ENCODE measurements at places on chromosomes 2 and 18.

GRCh38 chr2:83063511-83063910, 1395.6 kb downstream of the SUCLG1 start:
- no peak for DNase-seq

GRCh38 chr2:237704501-237705434, 77.4 kb downstream of the LRRFIP1 start:
- no peak for DNase-seq

DNA sequence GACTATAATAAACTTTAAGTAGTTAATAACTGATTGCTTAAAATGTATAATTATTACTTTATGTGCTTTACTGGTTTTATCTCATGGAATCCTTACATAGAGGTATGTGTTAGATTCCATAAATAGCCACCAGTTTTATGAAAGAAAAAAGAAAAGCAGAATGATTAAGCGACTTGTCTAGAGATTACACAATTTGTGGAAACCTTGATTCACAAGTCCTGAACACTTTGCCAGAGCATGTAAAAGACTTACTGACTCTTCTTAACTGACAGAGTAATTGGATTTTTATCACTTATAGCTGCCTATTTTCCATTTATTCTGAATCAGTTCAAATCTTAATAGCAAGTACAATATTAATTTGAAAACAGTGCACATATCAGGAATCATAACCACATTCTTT, 448.7 kb upstream of the NETO1 start:
- no peak for DNase-seq

- peak; percentile 70 for DNase-seq
Observed at GRCh38 chr2:218186355-218186766, 19.6 kb upstream of the CXCR1 start.

- no peak for DNase-seq
Observed at GRCh38 chr2:233563663-233564430, 2.7 kb downstream of the USP40 start.

- DNase-seq: no peak
Observed at GRCh38 chr2:220120041-220120440, 492.6 kb downstream of the SLC4A3 start.

GRCh38 chr2:62577994-62578781, 72.2 kb upstream of the TMEM17 start:
- DNase-seq: no peak

GRCh38 chr2:16077601-16078000, 137.3 kb downstream of the MYCN start:
- no peak for DNase-seq

GRCh38 chr2:209380293-209380692, 43.6 kb upstream of the MAP2 start:
- no peak for DNase-seq

DNA sequence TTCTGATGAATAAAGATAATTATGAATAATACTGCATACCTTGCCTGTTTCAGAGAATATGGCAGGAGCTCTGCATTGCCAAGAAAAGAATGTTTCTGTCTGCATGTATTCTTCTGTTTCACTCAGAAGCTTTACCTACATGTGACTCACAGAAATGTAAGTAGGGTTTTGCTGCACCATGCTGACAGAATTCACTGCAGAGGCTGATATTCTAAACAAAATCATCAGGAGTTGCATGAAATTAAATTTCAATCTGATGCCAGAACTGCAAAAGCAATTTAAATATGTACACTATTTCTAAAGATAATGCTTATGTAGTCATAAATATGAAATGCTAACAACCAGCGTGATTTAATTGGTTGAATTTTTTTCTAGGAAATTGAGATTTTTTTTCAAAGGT, 332.8 kb upstream of the FSHR start:
- DNase-seq: no peak

DNA sequence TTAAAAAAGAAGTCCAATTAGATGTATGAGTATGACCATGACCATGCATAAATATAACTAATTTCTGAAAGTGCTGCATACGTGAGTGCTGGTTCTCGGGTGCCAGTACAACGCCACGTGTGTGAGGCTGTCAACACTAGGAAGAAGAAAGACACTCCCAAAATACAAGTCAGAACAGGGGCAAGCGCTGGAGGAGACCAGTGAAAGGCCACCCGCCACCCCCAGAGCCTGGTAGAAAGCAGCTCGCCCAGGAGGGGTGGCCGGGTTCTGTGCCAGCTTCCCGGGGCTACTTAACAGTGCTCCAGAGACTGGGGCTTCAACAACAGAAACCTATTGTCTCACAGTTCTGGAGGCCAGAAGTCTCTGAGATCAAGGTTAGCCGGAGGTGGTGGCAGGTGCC, 147.6 kb downstream of the RTP5 start:
- no peak for DNase-seq

DNA sequence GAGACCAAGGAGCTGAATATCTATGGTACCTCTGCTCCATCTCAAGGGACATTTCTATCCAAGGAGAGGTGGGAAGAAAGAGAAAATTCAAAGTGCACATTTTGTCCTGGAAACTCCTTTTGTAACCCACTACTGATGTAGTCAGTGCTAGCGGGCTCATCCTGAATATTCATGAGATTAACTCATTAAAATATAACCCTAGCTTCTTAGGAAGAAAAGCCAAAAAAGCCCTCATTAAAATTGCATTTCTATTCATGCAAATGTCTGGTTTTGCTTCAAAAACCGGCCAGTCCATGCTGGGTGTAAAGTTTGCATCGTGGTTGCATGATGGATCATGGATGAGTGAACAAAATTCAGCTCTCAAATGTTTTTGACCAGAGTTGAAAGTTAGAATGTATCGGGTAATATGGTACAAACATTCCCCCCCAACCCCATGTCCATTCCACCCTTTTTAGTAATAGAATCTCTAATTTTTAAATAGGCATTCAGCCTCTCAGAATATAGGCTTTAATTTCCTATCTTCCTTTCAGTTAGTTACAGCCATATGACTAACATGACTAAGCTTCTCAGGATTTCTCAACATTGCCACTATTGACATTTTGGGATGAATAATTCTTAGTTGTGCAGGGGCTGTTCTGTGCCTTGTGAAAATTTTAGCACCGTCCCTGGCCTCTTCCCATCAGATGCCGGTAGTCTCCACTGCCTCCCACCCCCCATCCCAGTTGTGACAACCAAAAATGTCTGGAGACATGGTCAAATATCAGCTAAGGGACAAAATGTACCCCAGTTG, 104.2 kb upstream of the RND3 start:
- DNase-seq: no peak

DNA sequence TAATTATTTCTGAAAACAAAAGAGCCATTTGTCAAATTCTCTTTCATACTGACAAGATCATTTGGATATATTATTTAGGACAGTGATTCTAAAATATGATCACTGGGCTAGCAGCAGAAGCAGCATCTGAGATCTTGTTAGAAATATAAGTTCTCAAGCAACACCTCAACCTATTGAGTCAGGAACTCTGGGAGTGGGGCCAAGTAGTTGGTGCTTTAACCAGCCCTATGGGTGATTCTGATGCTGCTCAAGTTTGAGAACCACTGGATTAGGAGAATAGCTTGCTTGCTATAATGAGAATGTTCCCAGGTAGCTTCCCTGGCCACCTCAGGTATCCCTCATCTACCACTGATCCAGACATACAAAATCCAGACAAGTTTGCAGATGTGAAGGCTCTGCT, 466.9 kb upstream of the CELF4 start:
- no peak for DNase-seq

DNA sequence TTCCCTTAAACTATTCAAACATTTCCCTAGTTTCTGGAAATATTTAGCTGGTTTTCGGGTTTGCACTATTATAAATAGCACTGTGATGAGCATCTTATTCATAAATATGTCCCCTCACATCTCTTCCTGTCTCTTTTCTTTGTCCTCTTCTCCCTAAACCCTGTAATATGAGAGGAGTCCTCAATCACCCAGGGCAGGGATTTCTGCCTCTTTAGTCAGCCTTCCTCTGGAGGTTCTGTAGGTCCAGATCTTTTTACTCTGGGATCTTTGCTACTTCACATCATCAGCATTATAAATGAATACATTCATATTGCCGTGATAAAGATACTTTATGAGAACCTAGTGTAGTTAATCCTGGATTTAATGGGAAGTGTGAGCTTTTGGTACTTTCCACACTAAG, 87.9 kb upstream of the TTN start:
- DNase-seq: no peak

DNA sequence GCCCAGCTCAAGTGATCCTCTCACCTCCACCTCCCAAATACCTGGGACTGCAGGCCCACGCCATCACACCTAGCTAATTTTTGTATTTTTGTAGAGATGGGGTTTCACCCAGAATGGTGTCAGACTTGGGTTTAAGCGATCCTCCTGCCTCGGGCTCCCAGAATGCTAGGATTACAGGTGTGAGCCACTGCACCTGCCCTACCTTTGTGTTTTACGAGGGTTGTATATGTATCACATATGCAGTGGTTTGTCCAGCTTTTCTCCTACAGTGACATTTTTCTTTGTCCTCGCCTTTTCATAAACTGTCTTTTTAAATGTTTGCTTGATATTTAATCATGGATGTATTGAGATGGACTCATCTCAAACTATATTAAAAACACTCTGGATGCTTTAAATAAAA, 38.5 kb downstream of the AGAP1 start:
- no peak for DNase-seq

GRCh38 chr2:241577413-241578122, 19.0 kb downstream of the BOK start:
- DNase-seq: no peak

DNA sequence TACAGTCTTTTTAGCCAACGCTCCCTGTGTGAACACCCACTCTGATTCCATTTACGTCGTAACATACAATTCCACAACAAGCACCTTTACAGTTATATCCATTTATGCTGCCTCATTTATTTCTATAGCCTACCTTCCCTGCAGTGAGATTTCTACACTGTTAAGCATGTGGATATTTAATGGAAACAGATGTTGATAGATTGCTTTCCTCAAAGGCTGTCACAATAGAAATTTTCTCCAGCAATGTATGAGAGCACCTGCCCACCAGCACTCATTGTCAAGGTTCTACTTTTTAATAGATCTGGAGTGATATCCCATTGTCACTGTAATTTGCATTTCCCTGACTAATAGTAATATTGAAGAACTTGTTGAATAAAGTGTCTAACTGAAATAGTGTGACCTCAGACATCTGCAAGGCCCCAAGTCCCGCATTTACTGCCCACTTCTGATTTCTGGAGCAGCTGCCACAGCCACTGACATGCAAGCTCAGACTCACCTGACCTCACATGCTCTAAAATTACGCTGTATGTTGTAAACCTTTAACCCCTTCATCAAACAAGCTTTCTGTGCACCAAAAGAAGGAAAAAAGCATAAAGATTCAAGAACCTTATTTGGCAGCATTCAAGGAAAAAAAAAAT, 295.1 kb downstream of the CNTNAP5 start:
- no peak for DNase-seq

DNA sequence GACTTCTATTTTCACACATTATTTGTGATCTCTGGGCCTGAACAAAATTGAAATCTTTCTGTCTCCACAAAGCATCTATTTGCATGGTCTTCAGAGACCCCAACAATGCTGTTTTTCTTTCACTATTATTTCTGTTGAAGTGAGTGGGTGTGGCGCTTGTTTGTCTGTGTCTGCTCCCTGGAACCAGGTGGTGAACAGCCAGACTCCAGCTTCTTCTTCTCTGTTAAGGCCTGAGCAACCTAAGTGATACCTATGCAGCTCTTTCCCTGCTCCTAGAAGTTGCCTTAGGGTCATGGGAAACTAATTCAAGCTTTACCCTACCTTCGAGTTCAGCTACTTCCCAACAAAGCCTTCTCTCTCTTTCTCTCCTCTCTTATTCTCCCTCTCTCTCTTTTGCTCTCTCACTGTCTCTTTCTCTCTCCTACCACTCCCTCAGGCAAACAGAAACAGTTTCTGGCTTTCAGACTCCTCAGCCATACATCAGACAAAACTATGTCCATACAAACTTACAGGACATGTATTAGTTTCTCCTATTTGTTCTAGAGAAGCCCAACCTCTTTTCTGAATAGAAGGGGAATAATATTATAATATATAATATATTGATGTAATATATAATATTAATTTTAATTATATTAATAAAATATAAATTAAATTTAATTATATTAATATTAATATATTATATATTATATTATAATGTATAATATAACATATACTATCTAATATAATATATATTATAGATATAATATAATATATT, 552.5 kb downstream of the DSC3 start:
- DNase-seq: no peak

DNA sequence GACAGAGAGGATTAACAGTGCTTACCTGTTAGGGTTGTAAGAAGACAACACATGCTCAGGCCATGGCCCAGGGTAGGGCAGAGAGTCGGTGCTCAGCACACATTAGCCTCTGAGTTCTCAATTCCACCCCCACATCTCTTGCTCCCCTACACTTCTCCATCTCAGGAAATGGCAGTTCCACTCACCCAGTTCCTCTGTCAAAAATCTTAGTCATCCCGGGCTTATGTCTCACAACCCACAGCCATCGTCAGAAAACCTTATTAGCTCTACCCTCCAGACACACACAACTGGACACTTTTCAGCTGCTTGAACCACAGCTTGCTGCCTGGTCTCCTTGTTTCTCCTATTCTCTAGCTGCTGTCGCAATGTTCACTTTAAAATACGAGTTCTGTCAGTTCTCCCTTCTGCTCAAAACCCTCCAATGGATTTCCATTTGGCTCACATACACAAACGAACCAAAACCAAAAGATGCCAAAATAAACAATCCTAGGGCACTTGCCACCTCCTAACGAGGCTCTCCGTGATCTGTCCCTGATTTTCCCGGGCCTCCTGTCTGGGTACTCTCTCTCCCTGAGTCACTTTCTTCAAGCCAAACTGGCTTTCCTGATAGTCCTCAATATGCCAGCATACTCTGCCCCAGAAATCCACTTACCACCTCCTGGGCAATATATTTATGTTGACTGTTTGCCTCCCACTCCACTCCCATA, 89.7 kb downstream of the KCTD1 start:
- no peak for DNase-seq

DNA sequence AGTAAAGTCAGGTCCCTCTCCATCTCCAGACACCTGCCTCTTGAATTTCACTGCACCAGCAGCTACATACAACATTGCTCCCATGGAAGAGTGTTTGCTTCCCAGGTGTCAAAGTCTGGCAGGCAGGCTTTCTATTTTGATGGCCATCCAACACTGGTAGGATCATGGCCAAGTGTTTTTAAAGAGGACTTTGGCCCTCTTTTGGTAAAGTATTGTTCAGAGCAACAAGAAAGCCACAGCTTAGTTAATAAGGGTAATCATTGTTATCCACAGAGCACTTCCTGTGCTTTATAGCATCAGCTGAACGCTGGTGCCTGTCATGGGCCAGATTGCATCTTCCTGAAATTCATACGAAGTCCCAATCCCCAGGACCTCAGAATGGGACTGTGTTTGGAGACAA, 133.2 kb downstream of the NCK2 start:
- DNase-seq: no peak

DNA sequence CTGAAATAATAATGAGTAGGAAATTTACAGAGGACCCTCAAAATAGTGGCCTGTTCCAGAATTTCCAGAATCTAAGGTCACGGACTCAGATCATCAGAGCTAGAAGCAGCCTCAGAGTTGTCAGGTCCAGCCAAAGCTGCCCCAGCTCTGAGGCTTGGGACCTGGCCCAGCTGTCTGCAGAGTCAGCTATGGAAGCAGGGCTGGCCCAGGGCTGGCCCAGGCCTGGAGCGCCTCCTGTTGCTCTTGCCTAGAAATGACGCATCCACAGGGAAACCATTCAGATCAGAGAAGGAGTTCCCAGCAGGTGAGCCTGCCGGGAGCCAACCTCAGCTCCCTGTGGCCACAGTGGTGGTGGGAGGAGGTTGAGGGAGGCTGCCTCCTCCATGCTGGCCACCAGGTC, 106.7 kb upstream of the ARL4C start:
- DNase-seq: no peak

Data from stimulated activated CD4-positive, alpha-beta T cell treated with anti-CD3 and anti-CD28 coated beads, Interleukin-4, amount 100 ng/mL, for 24 hours (primary cell).